Stomach (tissue), 19 donors: ENCODE measurements at places on chromosomes 5 and 9.

- peaks cover 17% of the 10 kb centered on the region for H3K4me1 ChIP-seq
- no peak overlapping the region for H3K4me3 ChIP-seq
- H3K27ac ChIP-seq = no peak overlapping the region
- peak; percentile 74 for DNase-seq
- H3K36me3 ChIP-seq = no peaks in the 10 kb centered on the region
Observed at GRCh38 chr9:109745335-109746283, 34.4 kb upstream of the PALM2AKAP2 start.

GRCh38 chr5:113451797-113452196 lies 17.0 kb upstream of the TSSK1B start:
- no peak overlapping the region for H3K27ac ChIP-seq
- H3K27me3 ChIP-seq = no peaks in the 10 kb centered on the region
- no peak overlapping the region for H3K4me3 ChIP-seq
- no peaks in the 10 kb centered on the region for H3K36me3 ChIP-seq

GRCh38 chr9:110583237-110583636 lies 3.7 kb upstream of the SVEP1 start:
- H3K4me3 ChIP-seq = no peak overlapping the region
- no peak overlapping the region for H3K27ac ChIP-seq
- H3K36me3 ChIP-seq = no peaks in the 10 kb centered on the region
- peaks cover 26% of the 10 kb centered on the region for H3K27me3 ChIP-seq
- H3K4me1 ChIP-seq = no peaks in the 10 kb centered on the region
- no peak for DNase-seq

GRCh38 chr5:175501759-175502158 lies 23.4 kb downstream of the SFXN1 start:
- H3K4me3 ChIP-seq = no peak overlapping the region
- no peak for DNase-seq
- no peaks in the 10 kb centered on the region for H3K27me3 ChIP-seq
- no peaks in the 10 kb centered on the region for H3K4me1 ChIP-seq
- peaks cover 32% of the 10 kb centered on the region for H3K36me3 ChIP-seq

GRCh38 chr9:103942200-103942599 lies 151.9 kb upstream of the SMC2 start:
- no peaks in the 10 kb centered on the region for H3K27me3 ChIP-seq
- no peak for DNase-seq
- H3K4me3 ChIP-seq = no peak overlapping the region
- no peak overlapping the region for H3K27ac ChIP-seq
- no peaks in the 10 kb centered on the region for H3K36me3 ChIP-seq

DNA sequence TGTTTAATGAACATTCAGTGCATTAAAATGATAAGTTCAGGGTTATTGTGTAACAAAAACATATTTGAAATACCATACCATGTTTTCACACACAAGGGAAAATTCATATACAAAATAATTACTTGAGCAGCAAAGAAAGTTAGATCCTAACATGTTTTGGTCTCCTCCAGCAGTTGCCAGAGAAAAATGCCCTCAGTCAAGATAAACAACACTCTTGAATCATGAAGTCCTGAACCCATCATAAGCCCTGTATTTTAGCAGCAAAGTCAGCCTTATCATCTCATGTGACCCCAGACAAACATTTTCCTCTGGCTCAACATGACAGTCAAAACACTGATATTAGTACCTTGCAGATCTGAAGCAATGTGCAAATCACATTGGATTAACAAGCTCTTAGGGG lies 1541.1 kb upstream of the WWC1 start:
- no peaks in the 10 kb centered on the region for H3K27me3 ChIP-seq
- H3K4me3 ChIP-seq = no peak overlapping the region
- DNase-seq = no peak
- H3K36me3 ChIP-seq = no peaks in the 10 kb centered on the region

- H3K4me3 ChIP-seq = no peak overlapping the region
- H3K27ac ChIP-seq = no peak overlapping the region
- no peaks in the 10 kb centered on the region for H3K27me3 ChIP-seq
- H3K36me3 ChIP-seq = no peaks in the 10 kb centered on the region
- peak; percentile 51 for DNase-seq
Observed at GRCh38 chr9:127237801-127238200, 26.8 kb upstream of the GARNL3 start.

DNA sequence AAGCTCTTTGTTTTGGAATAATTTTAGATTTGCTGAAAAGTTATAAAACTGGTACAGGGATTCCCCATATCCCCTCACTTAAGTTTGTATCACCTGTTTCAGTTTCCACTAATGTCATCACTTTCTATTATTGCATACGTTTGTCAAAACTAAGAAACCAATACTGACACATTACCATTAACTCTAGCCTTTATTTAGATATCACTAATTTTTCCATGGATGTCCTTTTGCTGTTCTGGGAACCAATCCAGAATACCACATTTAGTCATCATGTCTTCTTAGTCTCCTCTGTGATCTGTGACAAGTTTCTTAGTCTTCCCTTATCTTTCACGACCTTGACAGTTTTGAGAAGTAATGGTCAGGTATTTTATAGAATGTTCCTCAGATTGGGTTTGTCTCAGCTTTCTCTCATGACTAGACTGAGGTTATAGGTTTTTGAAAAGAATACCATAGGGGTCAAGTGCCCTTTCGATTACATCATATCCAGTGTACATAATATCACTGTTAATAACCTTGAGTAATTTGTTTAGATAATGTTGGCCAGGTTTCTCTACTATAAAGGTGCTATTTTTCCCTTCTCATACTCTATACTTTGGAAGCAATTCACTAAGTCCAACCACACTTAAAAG lies 51.9 kb upstream of the NMUR2 start:
- no peak overlapping the region for H3K4me3 ChIP-seq
- DNase-seq = no peak
- H3K27me3 ChIP-seq = no peaks in the 10 kb centered on the region
- no peaks in the 10 kb centered on the region for H3K36me3 ChIP-seq

- no peak overlapping the region for H3K27ac ChIP-seq
- H3K36me3 ChIP-seq = no peaks in the 10 kb centered on the region
- no peaks in the 10 kb centered on the region for H3K27me3 ChIP-seq
- H3K4me3 ChIP-seq = no peak overlapping the region
- no peaks in the 10 kb centered on the region for H3K4me1 ChIP-seq
Observed at GRCh38 chr9:117886616-117887015, 182.4 kb downstream of the TLR4 start.

GRCh38 chr5:3393920-3394597 lies 201.6 kb upstream of the IRX1 start:
- H3K36me3 ChIP-seq = no peaks in the 10 kb centered on the region
- no peak overlapping the region for H3K4me3 ChIP-seq
- H3K4me1 ChIP-seq = peaks cover 10% of the 10 kb centered on the region
- H3K27me3 ChIP-seq = no peaks in the 10 kb centered on the region
- no peak for DNase-seq

GRCh38 chr9:127524373-127524772 lies 73.1 kb downstream of the LRSAM1 start:
- H3K4me1 ChIP-seq = peaks cover 34% of the 10 kb centered on the region
- peaks cover 36% of the 10 kb centered on the region for H3K36me3 ChIP-seq
- no peaks in the 10 kb centered on the region for H3K27me3 ChIP-seq
- H3K27ac ChIP-seq = peak overlapping the region; percentile 1
- DNase-seq = peak; percentile 15
- H3K4me3 ChIP-seq = no peak overlapping the region

DNA sequence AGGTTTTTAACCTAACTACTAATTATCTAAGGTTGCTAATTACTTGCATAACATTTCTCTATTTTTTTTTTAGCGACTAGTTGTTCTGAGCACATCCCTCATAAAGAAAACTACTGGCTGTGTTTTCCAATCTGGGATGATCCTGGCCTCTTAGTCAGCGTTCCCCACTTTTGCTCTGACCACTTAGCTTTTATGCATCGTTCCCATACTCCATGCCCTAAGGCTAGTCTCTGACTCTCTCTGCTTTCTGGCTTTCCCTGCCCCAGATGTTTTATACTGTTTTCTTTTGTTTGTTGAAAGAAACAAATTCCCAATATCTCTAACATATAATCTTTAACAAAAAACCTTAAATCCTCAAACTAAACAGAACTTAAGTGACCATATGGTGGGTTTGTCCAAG lies 217.9 kb downstream of the SPATA31D1 start:
- no peaks in the 10 kb centered on the region for H3K36me3 ChIP-seq
- no peak overlapping the region for H3K4me3 ChIP-seq
- no peak for DNase-seq
- H3K27me3 ChIP-seq = no peaks in the 10 kb centered on the region
- no peak overlapping the region for H3K27ac ChIP-seq

DNA sequence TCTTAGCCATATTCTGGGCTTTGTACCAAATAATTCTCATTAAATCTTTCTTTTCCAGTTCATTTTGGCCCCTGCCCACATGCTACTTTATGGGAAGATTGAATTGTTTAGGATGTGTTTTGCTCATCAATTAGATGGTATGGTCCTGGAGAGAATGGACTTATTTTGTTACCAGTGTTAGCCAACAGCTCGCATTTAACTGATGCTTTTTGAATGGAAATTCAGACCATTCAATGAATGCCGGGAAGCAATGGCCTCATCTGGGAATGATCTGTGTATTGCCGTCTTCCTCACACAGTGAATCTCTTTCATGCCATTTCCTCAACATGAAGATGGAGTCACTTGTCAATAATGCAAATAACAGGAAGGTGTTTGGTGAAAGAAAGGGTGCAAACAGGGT lies 370.6 kb upstream of the PIK3R1 start:
- H3K4me3 ChIP-seq = no peak overlapping the region
- H3K27me3 ChIP-seq = no peaks in the 10 kb centered on the region
- DNase-seq = no peak
- H3K27ac ChIP-seq = no peak overlapping the region
- no peaks in the 10 kb centered on the region for H3K36me3 ChIP-seq

DNA sequence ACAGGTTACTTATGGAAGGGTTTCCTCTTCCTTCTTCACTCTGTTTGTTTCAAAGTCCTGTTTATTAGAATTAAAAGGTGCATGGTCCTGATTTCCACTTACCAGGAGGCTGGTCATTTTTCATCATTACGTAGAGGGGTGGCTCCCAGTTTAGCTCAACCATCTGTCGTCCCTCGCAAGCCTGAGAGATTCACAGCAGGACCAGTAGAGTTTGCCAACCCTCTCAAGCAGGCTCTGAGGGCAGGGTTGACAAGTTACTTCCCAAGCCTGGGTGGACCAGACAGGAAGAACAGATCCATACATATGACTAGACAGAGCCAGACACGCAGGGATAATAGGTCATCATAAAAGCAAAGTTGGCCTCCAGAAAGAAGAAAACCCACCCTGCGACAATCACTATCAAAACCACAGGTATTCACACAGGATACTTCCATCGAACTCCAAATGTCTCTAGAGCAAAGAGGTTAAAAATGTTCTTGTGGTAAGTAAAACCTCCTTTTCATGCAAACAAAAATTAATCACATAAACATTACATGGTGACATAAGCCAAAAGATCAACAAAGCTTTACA lies 151.9 kb downstream of the ELAVL2 start:
- H3K27me3 ChIP-seq = no peaks in the 10 kb centered on the region

DNA sequence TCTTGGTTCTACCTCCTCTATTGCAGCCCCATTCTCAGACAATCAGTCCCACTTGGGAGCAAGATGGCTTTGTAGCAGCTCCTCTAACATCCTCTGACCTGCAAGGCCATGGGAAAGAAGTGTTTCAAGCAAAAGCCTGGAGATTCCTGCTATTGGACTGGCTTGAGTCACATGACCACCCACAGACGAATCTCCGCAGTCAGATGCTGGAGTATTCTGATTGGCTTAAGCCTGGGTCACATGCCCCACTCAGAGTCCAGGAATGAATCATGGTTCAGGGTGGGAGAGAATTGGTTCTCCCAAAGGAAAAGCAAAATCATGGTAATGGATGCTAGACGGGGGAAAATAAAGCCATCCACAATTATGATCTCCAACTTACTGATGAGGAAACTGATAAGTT lies 22.6 kb upstream of the LMX1B start:
- no peaks in the 10 kb centered on the region for H3K27me3 ChIP-seq
- DNase-seq = no peak
- no peaks in the 10 kb centered on the region for H3K36me3 ChIP-seq
- no peak overlapping the region for H3K4me3 ChIP-seq
- H3K4me1 ChIP-seq = peaks cover 5% of the 10 kb centered on the region

GRCh38 chr9:82563094-82563493 lies 499.8 kb downstream of the RASEF start:
- H3K4me3 ChIP-seq = no peak overlapping the region
- H3K27ac ChIP-seq = no peak overlapping the region
- no peaks in the 10 kb centered on the region for H3K27me3 ChIP-seq
- no peak for DNase-seq
- peaks cover 28% of the 10 kb centered on the region for H3K4me1 ChIP-seq
- no peaks in the 10 kb centered on the region for H3K36me3 ChIP-seq

GRCh38 chr5:168135897-168136296 lies 155.5 kb upstream of the WWC1 start:
- H3K4me1 ChIP-seq = peaks cover 14% of the 10 kb centered on the region
- no peaks in the 10 kb centered on the region for H3K36me3 ChIP-seq

GRCh38 chr5:80654391-80655230 lies at the start of the genes DHFR and MSH3:
Gene DHFR, minus strand, starts transcription at chr5:80654983. Its CDS starts 494 bp downstream, at chr5:80654489.
Gene MSH3, plus strand, starts transcription at chr5:80654652. Its CDS starts 76 bp downstream, at chr5:80654728.
- no peak within 1 kb of the TSS for H3K27ac ChIP-seq
- H3K27me3 ChIP-seq = no peaks in the 10 kb centered on the region
- peaks cover 22% of the 10 kb centered on the region for H3K4me1 ChIP-seq
- peaks cover 4% of the 10 kb centered on the region for H3K36me3 ChIP-seq
- peak within 1 kb of the TSS; percentile 85 for H3K4me3 ChIP-seq

DNA sequence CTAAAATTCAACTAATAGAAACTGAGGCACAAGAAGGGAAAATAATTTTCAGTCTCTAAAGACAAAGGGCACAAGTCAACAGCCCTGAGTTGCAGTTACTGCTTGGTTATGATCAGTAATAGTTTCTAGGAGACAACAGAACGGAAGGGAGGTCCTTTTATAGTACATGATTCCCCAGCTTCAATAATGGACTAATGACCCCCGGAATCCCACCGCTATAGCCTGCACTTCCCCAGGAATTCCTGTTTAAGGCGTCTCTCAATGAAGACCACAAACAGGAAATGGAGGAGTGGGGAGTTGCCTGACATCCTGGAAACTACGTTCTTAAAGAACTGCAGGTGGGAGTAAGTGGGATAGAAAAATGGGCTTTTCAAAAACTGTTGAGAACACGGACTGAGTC lies 60.6 kb downstream of the DIAPH1 start:
- DNase-seq = no peak
- H3K27ac ChIP-seq = peak overlapping the region; percentile 78
- H3K36me3 ChIP-seq = peaks cover 19% of the 10 kb centered on the region
- H3K4me3 ChIP-seq = no peak overlapping the region
- H3K27me3 ChIP-seq = no peaks in the 10 kb centered on the region
- peaks cover 20% of the 10 kb centered on the region for H3K4me1 ChIP-seq

GRCh38 chr5:169697511-169697890 lies 60.4 kb downstream of the DOCK2 start:
- H3K27me3 ChIP-seq = no peaks in the 10 kb centered on the region
- DNase-seq = no peak
- no peak overlapping the region for H3K4me3 ChIP-seq
- H3K4me1 ChIP-seq = no peaks in the 10 kb centered on the region
- H3K27ac ChIP-seq = no peak overlapping the region
- H3K36me3 ChIP-seq = no peaks in the 10 kb centered on the region

- no peak overlapping the region for H3K4me3 ChIP-seq
- no peak overlapping the region for H3K27ac ChIP-seq
- DNase-seq = no peak
- H3K27me3 ChIP-seq = no peaks in the 10 kb centered on the region
Observed at GRCh38 chr9:79800578-79800977, 228.8 kb downstream of the TLE4 start.

- H3K36me3 ChIP-seq = peaks cover 13% of the 10 kb centered on the region
- peaks cover 59% of the 10 kb centered on the region for H3K4me1 ChIP-seq
- peak overlapping the region; percentile 77 for H3K4me3 ChIP-seq
- no peaks in the 10 kb centered on the region for H3K27me3 ChIP-seq
- peak overlapping the region; percentile 92 for H3K27ac ChIP-seq
Observed at GRCh38 chr9:122265149-122265915, 650 bp downstream of the MRRF start.

- H3K4me3 ChIP-seq = no peak overlapping the region
- no peak for DNase-seq
- no peaks in the 10 kb centered on the region for H3K4me1 ChIP-seq
- no peak overlapping the region for H3K27ac ChIP-seq
Observed at GRCh38 chr9:109843641-109844040, 63.6 kb downstream of the PALM2AKAP2 start.
